ENCODE measurements at places on chromosomes 2 and 18. TPM values are rescaled to one million over a fixed set of nuclear protein-coding genes. Genes with fewer than 3 reads are reported as not detected.

The ZNF397 gene
- 17.3 TPM for total RNA-seq

The NAT8 gene
- not detected for total RNA-seq

The GALM gene
- 94.9 TPM for total RNA-seq

The ATL2 gene
- total RNA-seq: 65.8 TPM

The NR4A2 gene
- total RNA-seq: 34.7 TPM

The REG1B gene
- total RNA-seq: not detected

The RNF152 gene
- total RNA-seq: 0.21 TPM

The CROCC2 gene
- total RNA-seq: not detected

The PTPN18 gene
- 51.8 TPM for total RNA-seq

The CRYBA2 gene
- total RNA-seq: not detected

The SLC38A11 gene
- not detected for total RNA-seq

The IL1A gene
- 3.3 TPM for total RNA-seq

The SERPINB11 gene
- not detected for total RNA-seq

The TRIM43 gene
- not detected for total RNA-seq

The CACNB4 gene
- 0.08 TPM for total RNA-seq

Measured in activated CD8-positive, alpha-beta memory T cell treated with anti-CD3 and anti-CD28 coated beads for 36 hours (primary cell).